ENCODE measurements at places on chromosomes 2 and 18. TPM values are rescaled to one million over a fixed set of nuclear protein-coding genes. Genes with fewer than 3 reads are reported as not detected.

- no peak for DNase-seq
Measured at GRCh38 chr18:23257686-23258565, 122.6 kb downstream of the CABLES1 start.

GRCh38 chr2:63484481-63484880, 103.8 kb downstream of the WDPCP start:
- no peak for DNase-seq

GRCh38 chr2:186058614-186059013, 320.0 kb downstream of the FSIP2 start:
- DNase-seq, result no peak

- no peak for DNase-seq
Measured at GRCh38 chr18:45496741-45497140, 118.5 kb upstream of the SLC14A2 start.

DNA sequence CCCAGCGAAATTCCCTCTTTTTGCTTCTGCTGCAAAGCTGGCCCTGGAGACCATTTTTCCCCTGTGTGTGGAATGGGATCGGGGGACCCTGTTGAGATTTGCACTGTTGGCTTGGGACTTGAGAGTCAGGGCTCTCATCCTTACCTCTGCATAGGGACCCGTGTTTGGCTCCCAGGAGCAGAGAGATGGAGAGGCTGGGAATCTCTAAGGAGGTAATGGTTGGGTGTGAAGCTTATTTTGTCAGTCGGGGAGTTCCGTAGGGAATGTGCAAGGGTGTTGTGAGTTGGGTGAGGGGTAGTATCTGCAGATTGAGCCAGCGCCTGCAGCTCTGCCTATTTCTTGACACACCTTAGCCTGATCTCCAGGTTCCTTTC, 4.5 kb downstream of the GATA6 start:
- no peak for DNase-seq

GRCh38 chr18:58687871-58688308, 16.6 kb downstream of the MALT1 start:
- no peak for DNase-seq

DCC gene
- polyA plus RNA-seq, result 10.5 TPM

GRCh38 chr2:232339121-232340081, 39.1 kb upstream of the ALPP start:
- no peak for DNase-seq

CAPN13 gene
- 1.9 TPM for polyA plus RNA-seq

- no peak for DNase-seq
Measured at GRCh38 chr18:42229211-42230210, 274.5 kb downstream of the PIK3C3 start.

CACNB4 gene
- polyA plus RNA-seq, result 11.8 TPM

GRCh38 chr2:127196998-127197397, 23.1 kb downstream of the CYP27C1 start:
- DNase-seq, result no peak

AQP12B gene
- 0.18 TPM for polyA plus RNA-seq

GRCh38 chr2:227817850-227818674, 4.4 kb downstream of the CCL20 start:
- DNase-seq, result peak; percentile 9

DNA sequence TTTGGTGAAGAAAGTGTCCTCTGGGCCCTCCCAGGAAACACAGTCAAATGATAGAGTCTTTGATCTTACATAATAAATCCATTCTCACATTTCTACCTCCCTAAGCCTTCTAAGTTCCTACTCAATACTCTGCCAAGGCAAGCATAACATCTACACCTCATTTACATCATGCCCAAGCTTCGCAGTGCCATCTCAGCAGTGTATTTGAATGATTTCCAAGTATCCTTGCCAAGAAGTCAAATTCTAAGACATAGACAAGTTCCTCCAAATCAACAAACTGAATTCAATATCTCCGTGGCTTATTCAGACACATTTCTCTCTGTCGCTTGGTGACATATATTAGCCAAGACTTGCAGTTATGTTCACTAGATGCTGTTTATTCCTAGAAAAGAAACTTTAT, 8.1 kb upstream of the MLPH start:
- DNase-seq, result no peak

C18orf54 gene
- polyA plus RNA-seq, result 11.3 TPM

DNA sequence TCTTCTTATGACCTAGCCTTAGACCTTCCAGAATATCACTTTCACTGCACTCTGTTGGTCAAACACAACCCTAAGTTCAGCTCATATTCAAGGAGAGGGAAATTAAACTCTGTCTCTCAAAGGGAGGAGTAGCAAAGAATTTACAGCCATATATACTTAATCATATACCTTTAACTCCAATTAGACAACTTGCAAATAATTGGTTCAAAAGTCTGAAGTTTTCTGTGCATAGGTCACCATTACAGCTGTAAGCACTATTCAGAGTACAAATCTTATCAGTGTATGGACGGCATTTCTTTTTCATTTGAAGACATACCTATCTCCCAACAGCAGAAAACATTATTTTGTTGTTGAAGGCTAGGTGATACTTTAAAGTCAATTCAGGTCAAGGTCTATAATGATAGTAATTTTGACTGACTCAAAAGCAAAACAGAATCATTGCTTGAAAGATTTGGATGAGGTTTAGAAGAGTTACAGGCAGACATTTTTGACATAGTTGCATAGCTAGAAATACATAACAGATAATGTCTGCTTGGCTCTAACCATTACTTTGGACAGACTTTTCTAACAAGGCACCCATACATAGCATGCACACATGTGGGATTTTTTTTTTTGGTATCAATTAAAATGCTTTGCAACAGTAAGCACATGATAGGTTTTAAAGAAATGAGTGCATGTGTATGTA, 131.5 kb downstream of the CPS1 start:
- no peak for DNase-seq

ADRA2B gene
- polyA plus RNA-seq, result 6.3 TPM

DNA sequence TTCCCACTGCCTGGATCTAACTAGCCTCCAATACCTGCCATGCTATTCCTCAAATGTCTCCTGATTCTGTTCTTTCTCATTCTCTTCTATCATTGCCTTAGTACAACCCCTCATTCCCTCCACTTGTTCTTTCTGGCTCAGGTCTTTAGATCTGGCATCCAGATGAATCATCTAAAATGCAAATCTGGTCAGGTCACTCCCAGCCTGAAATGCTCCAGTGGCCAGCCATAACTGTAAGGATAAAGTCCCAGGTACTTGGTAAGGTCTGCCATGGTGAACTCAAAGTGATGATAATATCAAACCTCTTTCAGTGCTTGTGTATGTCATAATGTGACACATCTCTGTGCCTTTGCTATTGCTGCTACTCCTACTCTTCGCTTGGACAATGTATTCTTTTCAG, 2.9 kb upstream of the SNRNP27 start:
- no peak for DNase-seq

GRCh38 chr18:10477121-10477862, 22.9 kb downstream of the APCDD1 start:
- DNase-seq, result no peak

- no peak for DNase-seq
Measured at GRCh38 chr2:113341191-113341869, 62.6 kb upstream of the PAX8 start.

DNA sequence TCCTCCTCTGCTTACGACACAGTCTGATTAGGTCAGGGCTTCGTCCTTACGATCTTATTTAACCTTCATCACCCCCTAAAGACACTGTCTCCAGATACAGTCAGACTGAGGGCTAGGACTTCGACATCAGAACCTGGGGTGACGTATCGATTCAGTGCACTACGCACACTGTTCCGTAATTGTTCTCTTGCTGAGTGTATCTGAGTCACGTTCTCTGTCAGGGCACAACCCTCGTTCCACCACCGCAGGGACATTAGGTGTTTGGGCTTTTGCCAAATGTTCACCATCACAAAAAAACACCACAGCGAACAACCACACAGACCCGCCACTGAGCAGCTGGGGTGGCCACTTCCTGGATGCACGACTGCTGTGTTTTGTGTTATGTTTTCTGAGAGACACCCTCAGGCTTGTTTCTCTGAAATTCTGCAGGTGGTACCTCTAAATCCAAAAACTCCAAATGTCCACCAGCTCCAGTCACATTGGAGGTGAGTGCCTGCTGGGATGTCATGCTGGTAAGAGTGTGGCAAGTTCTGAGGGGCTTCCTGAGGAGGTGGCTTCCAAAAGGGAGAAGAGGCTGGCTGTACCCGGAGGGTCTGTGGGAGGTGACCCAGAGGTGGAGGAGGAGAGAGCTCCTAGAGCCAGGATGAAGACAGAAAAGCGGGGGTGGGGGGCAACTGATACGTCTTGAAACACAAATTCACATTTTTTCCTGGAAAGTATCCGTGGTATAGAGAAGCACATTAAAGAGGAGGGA, 66.6 kb downstream of the ADNP2 start:
- no peak for DNase-seq

DCDC2C gene
- polyA plus RNA-seq, result 0.27 TPM

DNA sequence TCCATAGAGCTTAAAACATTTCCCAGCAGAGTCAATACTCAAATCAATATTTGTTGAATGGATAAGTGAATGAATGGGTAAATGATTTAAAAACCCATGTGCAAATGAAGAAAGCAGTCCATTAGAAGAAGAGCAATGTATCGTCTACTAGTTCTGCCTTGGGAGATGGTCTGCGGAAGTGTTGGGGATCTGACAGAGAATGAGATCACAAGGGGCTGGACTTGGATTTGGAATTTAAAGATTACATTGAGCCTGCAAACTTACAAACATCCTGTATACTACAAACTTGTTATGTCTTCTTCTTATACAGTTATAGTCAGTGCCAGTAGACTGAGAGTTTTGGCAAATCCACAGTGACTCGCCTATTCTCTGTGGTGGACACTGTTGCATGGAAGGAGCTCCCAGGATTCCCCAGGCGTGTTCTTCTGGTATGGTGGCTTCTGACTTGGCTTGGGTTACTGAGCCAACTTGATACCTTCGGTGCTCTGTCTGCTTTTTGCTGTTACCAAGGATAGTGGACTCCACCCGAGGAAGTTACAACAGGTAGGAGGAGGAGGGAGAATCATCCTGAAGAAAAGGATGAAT, 163.3 kb upstream of the SERPINE2 start:
- no peak for DNase-seq

DSG4 gene
- not detected for polyA plus RNA-seq

DNA sequence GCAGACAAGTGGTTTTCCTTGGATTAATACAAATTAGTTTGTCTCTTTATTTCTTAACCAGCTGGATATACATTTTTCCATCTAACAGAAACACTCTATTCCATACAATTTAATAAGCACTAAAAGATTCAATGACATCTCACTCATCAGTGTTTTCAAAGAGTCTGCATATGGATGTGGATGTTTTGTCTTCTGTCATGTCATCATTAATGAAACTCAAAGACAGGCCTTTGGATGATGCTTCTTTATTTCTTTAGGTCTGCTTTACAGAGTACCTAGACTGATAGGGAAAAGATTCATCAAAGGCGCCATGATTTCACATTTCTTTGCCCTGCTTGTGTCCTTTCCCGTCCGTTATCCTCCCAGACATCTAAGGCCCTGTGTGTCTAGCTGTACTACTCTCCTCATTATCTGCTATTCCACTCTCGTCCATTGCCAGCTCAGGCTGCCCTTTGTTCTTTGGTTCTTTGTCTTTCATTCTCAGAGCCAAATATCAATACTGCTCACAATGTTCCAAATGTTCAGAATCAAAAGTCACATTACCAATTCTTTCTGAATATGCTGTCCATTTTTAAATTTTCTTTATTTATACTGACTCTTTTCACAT, 232.3 kb upstream of the CHAC2 start:
- DNase-seq, result no peak

DNA sequence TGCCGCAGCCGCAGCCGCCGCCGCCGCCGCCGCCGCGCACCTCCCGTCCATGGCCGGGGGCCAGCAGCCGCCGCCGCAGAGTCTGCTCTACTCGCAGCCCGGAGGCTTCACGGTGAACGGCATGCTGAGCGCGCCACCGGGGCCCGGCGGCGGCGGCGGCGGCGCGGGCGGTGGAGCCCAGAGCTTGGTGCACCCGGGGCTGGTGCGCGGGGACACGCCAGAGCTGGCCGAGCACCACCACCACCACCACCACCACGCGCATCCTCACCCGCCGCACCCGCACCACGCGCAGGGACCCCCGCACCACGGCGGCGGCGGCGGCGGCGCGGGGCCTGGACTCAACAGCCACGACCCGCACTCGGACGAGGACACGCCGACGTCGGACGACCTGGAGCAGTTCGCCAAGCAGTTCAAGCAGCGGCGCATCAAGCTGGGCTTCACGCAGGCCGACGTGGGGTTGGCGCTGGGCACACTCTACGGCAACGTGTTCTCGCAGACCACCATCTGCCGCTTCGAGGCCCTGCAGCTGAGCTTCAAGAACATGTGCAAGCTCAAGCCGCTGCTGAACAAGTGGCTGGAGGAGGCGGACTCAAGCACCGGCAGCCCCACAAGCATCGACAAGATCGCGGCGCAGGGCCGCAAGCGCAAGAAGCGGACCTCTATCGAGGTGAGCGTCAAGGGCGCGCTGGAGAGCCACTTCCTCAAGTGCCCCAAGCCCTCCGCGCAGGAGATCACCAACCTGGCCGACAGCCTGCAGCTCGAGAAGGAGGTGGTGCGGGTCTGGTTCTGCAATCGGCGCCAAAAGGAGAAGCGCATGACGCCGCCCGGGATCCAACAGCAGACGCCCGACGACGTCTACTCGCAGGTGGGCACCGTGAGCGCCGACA, 2.4 kb downstream of the POU3F3 start:
- DNase-seq, result no peak

DNA sequence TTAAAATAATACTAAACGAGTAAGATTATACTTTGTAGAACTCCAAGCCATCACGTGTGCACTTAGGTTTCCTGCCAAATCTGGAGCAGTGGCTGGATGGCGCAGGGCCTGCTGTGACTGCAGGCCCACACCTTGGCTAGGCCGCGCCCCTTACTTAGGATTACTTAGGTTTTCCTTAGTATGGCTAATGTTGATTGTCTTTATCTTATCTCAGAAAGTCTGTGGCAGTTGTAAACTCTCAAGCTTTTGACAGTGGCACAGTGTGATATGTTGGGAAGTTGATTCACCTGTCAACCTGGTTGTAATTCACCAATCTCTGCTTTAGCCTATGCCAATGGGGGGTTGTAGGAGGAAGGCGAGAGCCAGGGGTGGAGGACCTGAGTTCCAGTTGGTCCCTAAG, 208.4 kb downstream of the ZNF407 start:
- DNase-seq, result no peak

DNA sequence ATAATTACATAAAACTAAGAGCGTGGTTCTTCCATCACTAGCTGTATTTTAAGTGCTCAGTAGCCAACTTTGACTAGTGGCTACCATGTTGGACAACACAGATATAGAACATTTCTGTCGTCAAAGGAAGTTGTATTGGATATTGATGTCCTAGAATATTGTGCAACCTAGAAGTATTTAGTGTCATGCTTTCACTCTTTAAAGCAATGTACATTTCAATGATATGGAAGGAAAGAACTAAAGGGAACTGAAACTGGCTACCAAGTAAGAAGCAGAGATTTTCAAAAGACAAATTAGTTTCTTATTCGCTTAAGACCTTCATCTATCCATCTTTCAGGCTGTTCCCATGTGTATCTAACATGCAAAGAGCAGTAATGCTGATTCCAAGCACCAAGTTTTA, 85.4 kb upstream of the EML6 start:
- no peak for DNase-seq

ABCG5 gene
- polyA plus RNA-seq, result 0.47 TPM

- DNase-seq, result no peak
Measured at GRCh38 chr2:46909150-46909549, 6.5 kb downstream of the MCFD2 start.
